ENCODE measurements at places on chromosomes 1 and 21.

- no peak for DNase-seq
Observed at GRCh38 chr1:200776949-200777348, 38.3 kb downstream of the CAMSAP2 start.

DNA sequence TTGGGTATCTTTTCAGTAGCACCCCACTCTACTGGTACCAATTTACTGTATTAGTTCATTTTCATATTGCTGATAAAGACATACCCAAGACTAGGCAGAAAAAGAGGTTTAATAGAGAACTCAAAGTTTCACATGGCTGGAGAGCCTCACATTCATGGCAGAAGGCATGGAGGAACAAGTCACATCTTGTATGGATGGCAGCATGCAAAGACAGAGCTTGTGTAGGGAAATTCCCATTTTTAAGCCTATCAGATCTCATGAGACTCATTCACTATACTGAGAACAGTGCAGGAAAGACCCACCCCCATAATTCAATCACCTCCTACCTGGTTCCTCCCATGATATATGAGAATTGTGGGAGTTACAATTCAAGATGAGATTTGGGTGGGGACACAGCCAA lies 878.6 kb upstream of the ADGRL4 start:
- no peak for DNase-seq

DNA sequence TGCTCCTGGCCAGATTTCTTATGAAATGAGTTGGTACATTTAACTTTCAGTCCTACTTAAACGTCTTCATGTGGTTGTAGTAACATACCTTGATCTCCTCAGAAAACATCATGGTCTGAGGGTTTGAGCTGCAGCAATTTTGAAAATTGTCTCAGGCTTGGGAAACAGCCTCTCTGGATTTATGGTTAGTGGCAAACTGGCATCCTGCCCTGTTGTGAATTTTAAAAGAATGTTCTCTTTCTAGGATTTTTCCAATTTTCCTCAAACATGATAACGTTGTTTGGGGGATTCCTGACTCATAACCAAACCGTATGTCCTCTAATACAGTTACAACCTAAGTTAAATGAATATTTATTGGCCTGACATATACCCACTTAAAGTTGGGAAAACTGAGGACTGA lies 624.4 kb downstream of the LMO4 start:
- no peak for DNase-seq

- DNase-seq, result no peak
Observed at GRCh38 chr1:35554266-35555211, 2.7 kb downstream of the KIAA0319L start.

- DNase-seq, result no peak
Observed at GRCh38 chr1:48552420-48552819, 80.4 kb upstream of the SPATA6 start.

DNA sequence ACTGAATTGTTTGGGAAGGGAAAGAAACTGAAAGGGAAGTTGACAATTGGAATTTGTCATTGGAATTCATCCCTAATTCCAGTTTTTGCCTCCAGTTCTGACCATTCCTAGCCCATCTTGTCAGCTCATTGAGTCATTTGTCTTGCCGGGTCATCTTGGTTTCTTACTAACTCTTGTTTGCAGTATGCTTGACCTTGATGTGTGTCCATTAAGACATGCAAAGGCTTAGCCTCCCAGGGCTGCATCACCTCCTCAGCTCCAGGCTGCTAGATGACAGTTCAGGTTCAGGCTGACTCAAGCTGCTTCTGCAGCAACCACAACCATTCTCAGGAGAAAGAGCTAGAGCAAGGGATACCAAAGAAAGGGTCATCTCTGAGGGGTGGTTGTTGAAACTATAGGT lies 151.3 kb upstream of the PTGFR start:
- no peak for DNase-seq

GRCh38 chr21:14438211-14438610 lies 55.3 kb upstream of the HSPA13 start:
- DNase-seq, result no peak

DNA sequence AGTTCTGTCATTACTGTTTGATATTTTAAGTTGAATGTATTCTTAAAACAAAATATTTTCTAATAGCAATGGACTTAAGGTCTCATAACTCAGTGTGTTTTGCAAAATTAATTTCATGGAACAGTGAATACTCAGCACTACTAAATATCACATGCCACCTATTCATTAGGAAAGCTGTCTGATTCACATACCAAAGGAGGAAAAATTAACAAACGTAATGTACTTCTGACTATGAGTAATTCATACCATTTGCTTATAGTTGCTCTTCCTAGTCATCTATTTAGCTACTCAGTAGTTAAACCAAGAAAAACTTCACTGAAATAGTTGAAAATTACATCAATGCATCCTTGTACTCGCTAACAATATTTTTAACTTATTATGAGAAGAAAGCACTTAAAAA lies 35.2 kb downstream of the TP53BP2 start:
- DNase-seq, result no peak

DNA sequence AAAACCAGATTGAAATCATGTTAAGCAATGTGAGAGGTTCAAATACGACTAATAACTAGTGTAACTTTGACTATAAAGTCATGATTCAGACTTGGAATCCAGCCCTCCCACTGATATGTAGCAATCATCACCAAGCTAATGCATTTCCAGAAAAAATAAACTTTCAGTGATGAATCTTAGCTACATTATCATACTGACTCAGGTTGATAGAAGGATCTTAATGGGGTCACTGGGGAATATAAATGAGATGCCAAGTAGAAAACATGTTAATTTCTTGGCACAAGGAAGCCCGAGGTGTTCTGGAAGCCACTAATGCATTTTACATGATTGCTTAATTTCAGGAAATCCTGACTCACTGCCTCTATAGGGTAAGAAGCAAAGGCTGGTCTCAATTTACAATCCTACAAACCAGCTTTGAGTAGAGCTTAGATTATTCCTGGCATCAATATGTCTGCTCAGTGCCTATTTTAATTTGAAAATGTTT lies 67.7 kb downstream of the SELENOF start:
- DNase-seq, result no peak

- no peak for DNase-seq
Observed at GRCh38 chr1:18197299-18197698, 89.7 kb downstream of the IGSF21 start.

GRCh38 chr1:10692401-10693021 lies 103.9 kb downstream of the CASZ1 start:
- no peak for DNase-seq

DNA sequence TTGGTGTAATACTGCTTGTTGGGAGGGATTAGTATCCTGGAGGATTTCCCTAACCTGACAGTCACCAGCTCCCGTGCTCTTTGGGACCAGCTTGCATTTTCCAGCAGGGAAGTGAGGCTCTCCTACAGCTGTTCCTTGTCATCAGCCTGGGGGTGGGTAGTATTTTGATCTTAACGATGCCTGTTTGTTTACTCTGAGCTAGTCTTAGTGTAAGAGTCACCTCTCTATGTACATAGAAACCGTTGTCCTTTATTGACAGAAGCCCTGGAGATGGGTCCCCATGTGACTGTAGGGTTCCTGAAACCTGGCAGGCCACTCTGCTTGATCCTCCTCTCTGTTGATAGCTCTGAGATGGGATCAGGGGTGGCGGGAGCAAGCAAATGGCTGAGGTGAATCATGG lies 58.0 kb downstream of the ACP6 start:
- DNase-seq, result no peak

- no peak for DNase-seq
Observed at GRCh38 chr1:112698366-112699310, 8.3 kb downstream of the RHOC start.

DNA sequence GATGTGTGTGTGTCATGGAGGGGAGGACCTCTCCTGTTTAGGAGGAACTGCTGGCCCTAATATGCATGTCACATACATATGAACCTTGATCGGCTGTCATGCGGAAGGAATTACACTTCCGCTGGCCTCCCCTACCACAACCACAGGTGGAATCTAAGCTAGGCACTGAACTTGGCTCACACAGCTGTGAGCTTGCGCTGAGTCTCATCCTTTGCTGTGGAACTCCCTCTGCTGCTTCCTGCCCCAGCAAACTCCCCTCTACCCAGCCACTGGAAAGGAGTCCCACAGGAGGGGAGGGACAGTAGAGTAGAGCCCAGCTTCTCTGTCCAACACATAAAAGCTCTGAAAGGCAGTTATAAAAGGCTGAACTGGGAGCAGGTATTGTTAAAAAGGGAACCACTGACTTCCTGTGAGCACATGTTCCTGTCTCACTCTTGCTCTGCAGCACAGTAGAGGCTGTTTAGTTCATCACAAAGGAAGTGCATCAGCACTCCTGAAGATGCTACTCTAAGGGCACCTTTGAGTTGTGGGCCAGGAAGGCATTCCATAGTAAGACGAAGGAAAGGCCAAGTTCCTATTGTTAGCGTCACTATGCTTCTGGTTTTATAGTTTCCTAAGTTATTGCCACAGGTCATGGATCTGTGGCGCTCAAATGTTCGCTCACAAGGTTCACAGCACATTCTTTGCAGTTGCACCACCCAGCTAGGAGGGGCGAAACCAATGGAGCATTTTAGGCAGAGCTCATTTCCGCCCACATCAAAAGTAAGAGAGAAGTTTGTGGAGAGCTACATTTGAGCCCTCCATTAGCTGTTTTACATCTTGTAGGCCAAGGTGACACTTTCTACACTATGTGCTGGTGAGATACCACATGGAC lies 17.7 kb upstream of the PTPRC start:
- DNase-seq, result no peak

- no peak for DNase-seq
Observed at GRCh38 chr1:100229681-100230443, 19.8 kb downstream of the DBT start.

DNA sequence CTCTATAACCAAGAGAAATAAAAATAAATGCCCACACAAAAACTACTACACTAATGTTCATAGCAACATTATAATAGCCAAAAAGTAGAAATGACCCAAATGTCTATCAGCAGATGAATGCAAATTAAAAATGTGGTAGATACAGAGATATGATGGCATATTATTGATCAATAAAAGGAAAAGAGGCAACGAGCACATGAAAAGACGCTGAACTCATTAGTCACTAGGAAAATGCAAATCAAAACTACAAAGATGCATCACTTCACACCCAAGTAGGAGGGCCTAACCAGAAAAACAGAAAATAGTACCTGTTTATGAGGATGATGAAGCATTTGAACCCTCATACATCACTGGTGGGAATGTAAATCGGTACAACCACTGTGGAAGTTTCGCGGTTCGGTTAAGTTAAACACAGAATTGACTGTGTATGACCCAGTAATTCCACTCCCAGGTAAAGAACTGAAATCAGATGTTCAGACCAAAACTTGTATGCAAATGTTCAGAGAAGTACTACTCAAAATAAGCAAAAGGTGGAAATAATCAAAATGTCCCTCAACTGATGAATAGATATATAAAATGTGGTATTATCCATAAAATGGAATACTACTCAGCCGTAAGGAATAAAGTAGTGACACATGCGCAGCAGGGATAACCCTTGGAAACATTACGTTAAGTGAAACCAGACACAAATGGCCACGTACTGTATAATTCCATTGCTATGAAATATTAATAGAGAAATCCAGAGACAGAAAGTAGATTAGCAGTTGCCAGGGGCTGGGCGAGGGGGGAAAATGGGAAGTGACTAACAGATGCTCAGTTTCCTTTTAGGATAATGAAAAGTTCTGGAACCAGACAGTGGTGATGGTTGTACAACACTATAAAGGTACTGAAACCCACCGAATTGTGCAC lies 3.1 kb downstream of the USP48 start:
- no peak for DNase-seq

GRCh38 chr1:179296356-179297104 lies 2.9 kb downstream of the SOAT1 start:
- DNase-seq, result no peak

DNA sequence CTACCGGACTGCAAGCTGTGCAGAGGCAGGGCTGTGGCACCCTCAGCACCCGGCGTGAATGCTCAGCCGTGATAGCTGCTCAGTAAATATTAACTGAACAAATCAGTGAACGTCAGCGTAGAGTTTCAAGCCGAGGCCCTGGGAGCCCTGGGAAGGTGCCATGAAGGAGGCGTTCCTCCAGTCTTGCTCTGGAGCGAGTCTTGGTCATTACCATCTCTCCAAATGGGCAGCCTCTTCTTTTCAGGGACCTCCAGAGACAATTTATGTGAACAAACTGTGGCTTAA lies 449.2 kb downstream of the CAMTA1 start:
- no peak for DNase-seq

GRCh38 chr1:26275580-26276431 lies 4.1 kb upstream of the SH3BGRL3 start:
- DNase-seq, result no peak

DNA sequence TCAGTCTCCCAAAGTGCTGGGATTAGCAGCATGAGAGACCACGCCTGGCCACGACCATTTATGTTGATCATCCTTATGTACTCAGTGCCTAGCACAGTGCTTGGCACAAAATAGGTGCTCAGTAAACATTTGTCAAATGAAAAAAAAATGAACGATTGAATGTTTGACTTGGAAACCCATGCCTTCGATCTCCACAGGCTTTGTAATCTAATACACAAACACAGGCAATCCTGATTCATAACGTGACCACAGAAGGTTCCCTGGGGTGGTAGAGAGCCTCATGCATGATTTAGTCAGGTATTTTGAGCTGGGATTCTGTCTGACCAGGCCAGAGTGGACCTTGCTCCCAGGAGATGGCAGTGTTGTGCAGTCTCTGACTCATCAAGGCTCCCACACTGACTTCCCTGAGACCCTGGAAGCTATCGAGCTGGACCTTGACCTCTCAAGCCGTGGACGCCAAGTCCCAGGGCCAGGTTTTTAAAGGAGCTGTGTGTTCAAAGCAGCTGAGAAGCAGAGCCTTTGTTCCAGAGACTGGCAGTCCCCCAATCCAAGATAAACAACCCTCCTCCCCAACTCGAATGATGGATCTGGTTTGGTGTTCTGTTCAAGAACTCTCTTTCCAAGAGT lies 81.1 kb downstream of the PGM1 start:
- no peak for DNase-seq

DNA sequence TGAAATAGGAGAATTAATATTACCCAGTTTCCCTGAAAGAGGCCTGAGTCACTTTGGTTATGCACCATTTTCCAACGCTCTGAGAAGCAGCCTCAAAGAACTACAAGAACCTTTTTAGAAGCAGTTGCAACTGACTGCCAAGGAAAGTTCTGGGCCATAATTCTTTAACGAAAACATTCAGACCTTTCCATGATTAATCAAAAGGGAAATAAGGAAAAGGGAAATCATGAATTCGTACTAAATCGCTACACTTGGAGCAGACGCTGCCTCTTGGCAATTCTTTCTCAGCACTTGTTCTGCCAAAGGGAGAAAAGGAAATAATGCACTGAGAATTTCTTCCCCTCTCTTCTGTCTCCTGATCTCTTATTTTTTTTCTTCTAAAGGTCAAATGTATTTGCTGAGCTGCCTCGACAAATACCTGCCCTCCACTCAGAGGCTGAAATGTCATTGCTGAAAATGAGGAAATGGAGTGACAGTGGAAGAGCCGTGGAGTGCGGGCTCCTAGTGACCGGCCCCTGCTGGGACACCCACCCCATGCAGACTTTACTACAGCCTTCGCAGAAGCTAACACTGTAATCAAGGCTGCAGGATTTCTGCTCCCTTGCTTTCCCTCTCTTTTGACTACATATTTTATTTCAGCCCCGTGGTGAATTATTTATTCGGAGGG lies 67.9 kb upstream of the GALNT2 start:
- DNase-seq, result no peak
